Activated CD4-positive, CD25-positive, alpha-beta regulatory T cell (primary cell): ENCODE measurements at places on chromosomes 2 and 18.

DNA sequence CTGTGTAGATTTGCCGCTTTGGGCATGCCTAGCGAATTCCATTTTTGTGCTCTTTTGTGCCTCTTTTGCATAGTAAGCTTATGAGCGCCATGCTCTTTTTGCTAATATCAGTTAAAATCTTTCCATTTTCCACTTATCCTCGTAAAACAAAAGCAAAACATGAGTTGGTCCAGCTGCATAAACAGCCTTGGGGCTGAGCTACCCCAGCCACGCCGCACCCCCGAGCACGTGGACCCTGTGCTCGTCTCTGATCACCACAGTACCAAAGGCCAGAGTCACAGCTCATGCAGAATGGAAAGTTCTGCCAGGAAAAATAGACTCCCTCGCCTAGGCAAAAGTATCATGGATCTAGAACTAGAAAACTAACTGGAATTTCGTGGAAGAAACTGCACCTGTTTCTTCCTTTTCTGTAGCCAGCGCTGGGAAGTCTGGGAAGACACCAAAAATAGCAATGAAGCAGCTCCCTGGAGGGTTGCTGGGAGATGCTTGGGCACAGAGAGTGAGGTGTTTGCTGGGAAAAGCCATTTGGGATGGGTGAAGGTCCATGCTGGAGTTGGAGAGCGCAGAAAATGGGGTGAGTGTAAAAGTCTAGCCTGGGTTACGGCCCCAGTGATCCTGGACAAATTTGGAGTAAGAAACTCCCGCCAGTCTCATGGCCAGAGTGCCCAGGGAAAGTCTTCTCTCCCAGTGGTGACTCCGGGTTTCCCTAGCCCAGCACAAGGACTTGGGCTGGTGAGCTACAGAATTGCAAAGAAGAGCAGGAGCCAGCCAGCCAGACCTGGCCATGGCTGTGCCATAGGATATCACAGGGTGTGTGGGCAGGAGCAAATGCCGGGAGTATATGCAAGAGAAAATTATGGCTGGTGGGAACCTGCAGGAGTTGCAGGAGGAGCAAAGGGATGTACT lies 218.4 kb downstream of the GBX2 start:
- no peak for DNase-seq

GRCh38 chr2:60838481-60838880 lies 42.9 kb upstream of the REL start:
- DNase-seq: no peak

- DNase-seq: no peak
These were observed 128.0 kb downstream of the ASB1 start for GRCh38 chr2:238554468-238555315.

DNA sequence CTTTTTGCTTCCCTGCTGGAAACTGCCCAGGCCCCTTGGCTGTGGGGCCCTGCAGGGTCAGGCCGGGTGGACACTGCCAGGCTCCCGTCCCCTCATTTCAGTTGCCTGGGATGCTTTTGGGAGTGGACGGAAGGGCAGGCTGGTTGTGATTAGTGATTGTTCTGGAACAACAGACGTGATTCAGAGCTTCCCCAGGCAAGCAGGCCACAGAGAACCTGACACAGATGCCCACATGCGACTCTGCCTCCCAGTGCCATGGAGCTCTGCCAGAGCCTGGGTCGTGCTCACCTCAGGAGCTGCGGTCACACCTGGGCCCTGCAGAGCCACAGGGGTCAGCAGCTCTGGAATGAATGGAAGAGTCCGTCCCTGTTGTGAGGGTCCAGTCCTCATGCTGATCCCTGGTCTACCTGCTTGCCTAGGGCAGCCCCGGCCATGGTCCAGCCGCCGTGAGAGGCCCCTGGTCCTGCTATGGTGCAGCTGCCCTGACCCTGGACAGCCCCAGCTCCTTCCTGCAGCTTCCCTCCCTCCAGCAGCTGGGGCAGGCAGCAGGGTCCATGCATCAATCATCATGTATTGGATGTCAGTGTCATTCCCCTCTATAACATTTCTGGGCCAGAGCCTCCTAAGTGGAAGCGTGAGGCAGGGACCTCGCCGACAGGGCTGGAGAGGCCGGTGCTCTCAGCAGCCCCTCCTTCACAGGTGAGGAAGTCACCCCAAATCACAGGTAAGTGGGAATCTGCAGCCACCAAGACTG lies 518.6 kb upstream of the MYT1L start:
- DNase-seq: no peak

- DNase-seq: no peak
These were observed 522.3 kb upstream of the MYT1L start for GRCh38 chr2:2853346-2853745.

DNA sequence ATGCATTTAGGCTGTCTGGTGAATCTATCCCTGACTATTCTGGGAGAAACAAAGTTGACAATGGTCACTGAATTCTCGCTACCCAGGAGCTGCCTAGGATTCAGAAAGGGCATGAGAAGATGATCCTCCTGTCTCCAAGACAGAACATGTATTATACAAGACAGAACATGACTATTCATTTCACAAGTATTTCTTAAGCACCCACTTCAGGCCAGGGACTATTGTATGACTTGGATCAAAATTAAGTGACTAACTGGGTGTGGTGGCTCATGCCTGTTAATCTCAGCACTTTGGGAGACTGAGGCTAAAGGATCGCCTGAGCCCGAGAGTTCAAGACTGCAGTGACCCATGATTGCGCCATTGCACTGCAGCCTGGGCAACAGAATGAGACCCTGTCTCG lies 235.8 kb upstream of the RAB12 start:
- DNase-seq: no peak

- DNase-seq: no peak
These were observed 1.8 kb downstream of the DPP4 start for GRCh38 chr2:162072181-162072702.

GRCh38 chr2:161708350-161708975 lies 84.2 kb downstream of the SLC4A10 start:
- DNase-seq: no peak

- DNase-seq: no peak
These were observed 539.5 kb downstream of the NRXN1 start for GRCh38 chr2:50492477-50492851.

DNA sequence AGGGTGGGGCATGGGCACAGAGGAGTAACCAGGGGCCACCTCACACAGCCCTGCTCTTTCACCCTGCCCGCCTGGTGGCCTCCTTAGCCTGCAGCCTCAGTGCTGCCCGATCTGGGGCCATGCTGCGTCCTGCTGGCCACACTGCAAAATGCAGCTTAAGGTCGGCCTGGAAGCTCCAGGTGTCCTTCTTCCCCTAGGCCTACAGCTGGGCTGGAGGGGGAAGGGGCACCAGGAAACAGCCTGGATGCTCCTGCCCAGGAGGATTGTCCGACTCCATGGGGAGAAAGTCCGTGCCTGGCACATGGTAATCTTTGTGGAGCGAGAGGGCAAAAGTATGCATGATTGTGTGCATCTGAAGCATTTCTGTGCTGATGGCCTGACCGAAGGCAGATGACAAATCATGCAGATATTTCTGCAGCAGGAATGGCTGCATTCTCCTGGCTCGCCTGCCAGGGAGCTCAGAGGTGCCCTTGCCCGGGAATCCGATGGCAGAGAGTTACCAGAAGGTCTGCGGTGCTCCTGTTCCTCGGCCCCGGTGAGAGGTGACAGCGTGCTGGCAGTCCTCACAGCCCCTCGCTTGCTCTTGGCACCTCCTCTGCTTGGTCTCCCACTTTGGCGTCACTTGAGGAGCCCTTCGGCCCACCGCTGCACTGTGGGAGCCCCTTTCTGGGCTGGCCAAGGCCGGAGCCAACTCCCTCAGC lies 12.8 kb upstream of the ALPP start:
- DNase-seq: no peak

GRCh38 chr2:195898505-195899191 lies 170.0 kb downstream of the DNAH7 start:
- DNase-seq: no peak

DNA sequence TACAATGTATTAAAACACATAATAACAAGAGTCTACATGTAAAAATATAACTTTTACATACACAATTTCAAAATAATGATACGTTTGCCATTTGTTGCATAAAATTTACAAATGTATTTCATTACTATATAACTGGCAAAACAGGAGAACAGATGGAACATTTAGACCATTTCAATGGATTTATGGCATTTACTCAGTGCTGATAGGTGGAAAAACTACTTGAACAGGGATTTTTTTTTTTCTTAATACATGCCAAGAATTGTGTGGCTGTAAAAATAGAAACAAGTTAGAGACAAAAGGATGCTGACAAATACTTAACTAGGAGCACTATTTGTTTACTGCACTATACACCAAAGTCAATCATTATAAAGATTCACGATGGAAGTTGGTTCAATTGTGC lies 266.8 kb upstream of the CCDC68 start:
- no peak for DNase-seq

GRCh38 chr2:30267161-30267975 lies 36.0 kb downstream of the LBH start:
- no peak for DNase-seq

DNA sequence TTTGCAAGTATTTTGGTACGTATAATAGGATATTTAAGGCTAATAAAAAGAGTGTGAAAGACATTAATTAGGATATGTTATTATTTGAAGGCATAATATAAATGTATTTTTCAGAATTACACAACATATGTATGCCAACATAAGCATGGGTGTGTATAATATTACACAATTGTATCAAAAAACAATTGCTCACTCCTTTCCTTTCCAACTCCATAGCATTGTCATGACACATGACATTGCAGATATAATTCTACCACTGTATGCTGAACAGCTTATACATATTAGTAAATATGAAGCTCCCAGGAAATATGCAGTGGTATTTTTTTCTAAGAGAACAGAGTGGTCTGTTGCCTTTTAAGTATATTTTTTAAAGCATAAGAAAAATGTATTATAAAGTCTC lies 593.1 kb downstream of the TMX3 start:
- DNase-seq: no peak

DNA sequence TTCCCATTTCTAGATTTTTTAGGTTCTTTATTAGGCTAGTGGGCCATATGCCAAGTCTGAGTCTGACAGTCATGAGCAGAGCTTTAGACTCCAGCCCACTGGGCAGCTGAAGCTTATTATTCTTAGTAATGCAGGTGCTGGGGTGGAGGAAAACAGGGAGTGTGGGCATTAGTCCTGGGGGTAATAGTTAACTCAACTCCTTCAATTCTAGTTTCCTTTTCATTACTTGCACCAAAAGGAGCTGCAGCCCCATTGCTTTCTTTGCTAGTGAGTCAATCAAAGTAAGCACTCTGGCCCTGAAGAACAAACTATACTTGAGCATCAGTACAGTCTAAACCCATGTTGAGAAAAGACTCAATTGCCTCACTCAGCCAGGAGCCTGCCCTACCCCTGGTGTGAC lies 35.5 kb downstream of the ICOS start:
- DNase-seq: no peak

GRCh38 chr18:68467957-68468356 lies 247.0 kb downstream of the TMX3 start:
- no peak for DNase-seq

DNA sequence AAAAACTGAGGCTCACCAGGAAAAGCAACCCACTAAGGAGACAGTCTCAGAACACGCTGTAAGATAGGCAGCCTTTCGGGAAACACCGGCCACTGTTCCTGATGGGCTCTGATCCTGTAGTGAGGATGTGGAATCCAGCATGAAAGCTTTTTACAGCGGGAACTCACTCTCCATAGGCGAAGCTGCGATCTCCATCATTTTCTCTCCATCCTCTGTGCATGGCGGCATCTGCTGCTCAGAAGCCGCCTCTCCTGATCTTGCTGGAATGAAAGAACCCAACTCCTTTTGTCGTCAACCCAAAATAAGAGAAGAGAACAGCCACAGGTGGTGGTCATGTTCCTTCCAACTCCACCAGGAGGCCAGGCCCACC lies 49.9 kb downstream of the TMEM18 start:
- DNase-seq: no peak

DNA sequence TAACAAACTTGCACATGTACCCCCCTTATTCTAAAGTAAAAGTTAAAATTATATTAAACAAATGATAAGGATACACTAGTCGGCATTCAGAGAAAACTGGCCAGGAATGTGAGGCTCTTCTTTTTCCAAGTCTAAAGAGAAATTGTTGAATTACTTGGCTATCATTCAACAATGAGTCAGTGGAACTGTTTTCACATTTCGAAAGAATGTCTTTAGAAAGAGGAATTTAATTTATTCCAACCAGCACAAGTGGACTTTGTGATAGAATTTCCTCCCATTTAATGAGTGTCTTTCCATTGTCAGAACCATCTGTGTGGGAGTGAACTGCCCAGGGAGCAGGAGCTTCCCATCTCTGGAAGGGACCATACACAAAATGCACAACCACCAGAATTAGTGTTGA lies 792.2 kb downstream of the EPHA4 start:
- DNase-seq: no peak
